Articular chondrocyte of knee joint (primary cell): ENCODE measurements at places on chromosomes 6 and 20. TPM values are rescaled to one million over a fixed set of nuclear protein-coding genes. Genes with fewer than 3 reads are reported as not detected.

FERMT1 gene
- total RNA-seq, result 3.9 and 5.1 TPM in 2 replicates

SNX21 gene
- 105 TPM in 2 replicates for total RNA-seq

SLC17A1 gene
- not detected in 2 replicates for total RNA-seq

EDN1 gene
- total RNA-seq, result 0.54 and 0.65 TPM in 2 replicates

PRSS16 gene
- not detected in 2 replicates for total RNA-seq
